ENCODE measurements at places on chromosomes 5 and 9.

DNA sequence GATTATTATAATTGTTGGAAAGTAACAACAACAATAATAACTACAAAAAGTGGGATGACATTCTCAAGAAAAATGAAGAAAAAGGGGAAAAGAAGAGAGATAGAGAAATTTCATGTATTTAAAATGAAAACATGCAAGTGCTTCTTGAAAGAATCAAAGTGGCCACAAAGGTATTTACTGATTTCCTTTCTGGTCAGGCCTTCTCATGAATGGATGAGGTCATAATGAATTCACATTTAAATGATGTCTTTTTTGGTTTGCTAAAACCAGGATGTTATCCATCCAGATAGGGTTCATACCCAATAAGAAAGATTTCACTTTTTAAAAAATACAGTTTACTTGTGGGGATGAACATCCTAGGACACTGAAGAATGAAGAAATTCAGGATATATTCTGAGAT, 446.4 kb upstream of the PTGER4 start:
- no peak for DNase-seq

DNA sequence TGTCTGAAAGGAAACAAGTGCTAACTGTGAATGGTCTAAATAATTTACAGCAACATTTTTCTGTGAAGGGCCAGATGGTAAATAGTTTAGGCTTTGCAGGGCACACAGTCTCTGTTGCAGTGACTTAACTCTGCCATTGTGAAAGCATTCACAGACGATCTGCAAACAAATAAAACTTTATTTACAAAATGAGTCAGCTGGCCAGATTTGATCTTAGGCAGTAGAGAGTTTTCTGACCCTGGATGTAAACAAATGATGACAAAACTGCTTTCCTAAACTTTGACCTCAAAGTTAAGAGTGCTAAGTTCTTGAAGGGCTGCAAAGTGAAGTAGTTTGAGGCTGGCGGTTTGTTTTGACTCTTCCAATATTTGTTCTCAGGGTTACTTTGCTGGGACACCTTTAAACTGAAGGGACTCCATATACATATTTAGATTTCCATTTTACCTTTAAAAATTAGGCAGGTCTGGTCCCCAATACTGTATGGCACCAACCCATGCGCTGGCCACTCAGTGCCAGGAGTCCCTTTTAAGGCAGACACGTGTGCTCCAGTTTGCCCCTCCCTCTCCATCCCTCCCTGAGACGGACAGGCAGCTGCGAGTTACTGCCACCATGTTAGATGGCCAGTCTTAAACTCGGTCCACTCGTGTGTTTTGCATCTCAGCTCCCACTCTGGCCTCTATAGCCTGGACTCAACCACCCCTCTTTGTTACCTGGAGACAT, 4.0 kb upstream of the ADAMTS16 start:
- no peak for DNase-seq

DNA sequence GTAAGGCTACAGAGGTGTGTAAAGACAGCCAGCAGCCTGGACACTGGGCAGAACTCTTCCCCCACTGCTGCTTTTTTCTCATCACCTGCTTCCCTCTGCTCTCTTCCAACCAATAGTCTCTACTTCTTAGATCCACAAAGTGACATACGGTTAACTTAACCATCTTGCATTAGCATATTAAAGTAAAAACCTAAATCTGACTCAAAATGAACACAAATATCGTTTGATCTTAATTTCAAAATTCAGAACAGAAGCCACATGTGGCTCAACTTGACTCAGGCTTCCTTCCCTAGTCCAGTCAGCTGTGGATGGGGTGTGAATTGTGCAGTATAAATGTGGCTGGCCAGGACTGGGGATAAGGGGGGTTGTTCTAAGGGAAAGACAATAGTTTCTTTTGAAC, 114.3 kb downstream of the STARD4 start:
- DNase-seq, result peak; percentile 12

DNA sequence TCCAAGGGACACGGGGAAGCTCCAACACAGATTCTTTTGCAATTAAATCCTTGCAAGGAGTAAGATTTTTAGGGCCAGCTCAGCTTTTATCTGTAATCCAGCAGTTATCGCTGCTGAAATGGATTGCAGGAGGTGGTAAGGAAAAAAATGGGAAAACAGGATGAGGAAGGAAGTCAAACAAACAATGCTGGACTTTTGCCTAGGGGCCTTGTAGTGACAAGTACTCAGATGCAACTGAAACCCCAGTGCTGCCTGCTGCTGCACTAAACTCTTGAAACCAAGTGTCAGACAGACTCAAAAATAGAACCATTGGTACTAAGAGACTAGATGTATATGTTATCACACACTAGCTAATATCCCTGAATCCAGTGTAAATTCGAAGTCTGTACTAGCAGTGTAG, 309.2 kb downstream of the CTNND2 start:
- DNase-seq, result no peak

- DNase-seq, result no peak
Measured at GRCh38 chr9:2465921-2466460, 155.6 kb upstream of the VLDLR start.

DNA sequence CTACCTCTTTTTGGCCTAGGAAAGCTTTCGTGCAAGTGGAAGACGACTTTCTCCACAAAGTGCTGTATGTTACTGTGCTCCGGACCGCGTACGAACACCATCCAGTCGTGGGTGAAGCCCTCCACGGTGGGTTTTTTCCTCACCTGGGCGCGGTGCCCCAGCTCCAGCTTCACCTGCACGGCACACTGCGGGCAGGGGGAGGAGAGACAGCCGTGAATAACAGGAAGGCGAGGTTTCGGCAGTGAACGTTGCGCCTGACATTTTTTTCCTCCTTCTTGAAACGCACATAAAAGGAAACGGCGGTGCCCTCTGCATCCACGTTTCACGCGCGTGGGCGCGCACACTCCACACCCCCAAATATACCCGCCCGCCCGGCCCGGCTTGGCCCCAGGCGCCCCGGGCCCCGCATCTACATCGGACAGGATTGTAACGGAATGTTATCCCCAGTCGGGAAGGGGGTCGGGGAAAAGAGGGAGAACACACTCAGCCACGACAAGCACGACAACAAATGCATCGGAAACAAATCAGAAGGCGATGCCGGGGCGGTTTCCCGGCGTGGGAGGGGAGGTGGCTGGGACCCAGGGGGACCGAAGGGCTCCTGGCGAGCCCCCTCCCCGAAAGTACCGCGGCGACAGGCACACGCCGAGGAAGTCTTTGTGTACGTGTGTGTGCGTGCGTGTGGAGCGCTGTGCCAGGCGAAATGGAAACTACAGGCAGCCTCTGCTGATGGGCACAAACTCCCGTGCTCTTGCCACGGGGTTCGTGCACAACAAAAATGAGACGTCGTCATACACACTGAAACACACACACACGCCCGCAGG, 1.4 kb downstream of the MLLT3 start:
- DNase-seq, result peak; percentile 67

DNA sequence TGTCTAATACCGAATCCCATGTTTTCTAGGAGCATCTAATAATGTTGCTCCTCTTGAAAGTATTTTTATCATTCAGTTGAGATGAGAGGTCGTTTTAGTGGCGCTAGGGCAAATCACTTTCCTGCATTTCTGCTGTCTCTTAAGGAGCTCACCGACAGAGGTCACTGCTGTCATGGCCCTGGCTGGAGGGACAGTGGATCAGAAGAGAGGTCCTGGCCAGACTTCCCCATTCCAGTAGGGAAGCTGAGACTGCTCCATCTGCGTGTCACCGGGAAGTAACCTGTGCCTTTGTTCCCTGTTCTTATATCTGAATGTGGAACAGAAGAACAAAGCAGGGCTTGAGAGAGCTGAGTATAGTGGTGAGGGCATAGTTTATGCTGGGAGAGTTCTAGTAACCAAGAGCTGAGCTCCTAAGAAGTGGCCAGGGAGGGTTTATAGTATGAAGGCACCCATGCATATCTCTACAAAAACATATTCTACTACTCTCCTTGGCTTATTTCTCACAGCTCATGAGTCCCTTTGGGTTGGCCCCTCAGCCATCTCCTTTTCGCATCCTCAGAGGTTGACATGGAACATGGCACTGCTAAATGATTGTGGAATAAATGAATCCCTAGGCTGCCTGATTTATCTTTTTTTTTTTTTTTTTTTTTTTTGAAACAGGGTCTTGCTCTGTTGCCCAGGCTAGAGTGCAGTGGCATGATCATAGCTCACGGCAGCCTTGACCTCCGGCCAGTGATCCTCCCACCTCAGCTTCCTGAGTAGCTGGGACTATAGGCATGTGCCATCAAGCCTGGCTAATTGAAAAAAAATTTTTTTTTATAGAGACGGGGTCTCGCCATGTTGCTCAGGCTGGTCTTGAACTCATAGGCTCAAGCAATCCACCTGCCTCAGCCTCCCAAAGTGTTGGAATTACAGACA, 27.2 kb downstream of the ATP6V0E1 start:
- DNase-seq, result peak; percentile 18

- no peak for DNase-seq
Measured at GRCh38 chr5:14781106-14781505, 90.5 kb downstream of the ANKH start.

- no peak for DNase-seq
Measured at GRCh38 chr5:31630931-31631330, 8.0 kb upstream of the PDZD2 start.

DNA sequence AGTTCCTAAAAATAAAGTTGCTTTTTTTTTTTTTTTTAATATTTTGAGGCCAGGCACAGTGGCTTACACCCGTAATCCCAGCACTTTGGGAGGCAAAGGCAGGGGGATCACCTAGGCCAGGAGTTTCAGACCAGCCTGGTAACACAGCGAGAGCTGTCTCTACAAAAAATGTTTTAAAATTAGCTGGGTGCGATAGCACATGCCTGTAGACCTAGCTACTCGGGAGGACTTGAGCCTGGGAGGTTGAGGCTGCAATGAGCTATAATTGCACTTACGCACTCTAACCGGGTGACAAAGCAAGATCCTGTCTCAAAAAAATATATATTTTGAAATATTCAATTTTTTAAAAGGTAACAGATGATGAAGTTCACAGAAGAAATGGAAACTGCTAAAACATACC, 22.9 kb downstream of the GOLPH3 start:
- no peak for DNase-seq

DNA sequence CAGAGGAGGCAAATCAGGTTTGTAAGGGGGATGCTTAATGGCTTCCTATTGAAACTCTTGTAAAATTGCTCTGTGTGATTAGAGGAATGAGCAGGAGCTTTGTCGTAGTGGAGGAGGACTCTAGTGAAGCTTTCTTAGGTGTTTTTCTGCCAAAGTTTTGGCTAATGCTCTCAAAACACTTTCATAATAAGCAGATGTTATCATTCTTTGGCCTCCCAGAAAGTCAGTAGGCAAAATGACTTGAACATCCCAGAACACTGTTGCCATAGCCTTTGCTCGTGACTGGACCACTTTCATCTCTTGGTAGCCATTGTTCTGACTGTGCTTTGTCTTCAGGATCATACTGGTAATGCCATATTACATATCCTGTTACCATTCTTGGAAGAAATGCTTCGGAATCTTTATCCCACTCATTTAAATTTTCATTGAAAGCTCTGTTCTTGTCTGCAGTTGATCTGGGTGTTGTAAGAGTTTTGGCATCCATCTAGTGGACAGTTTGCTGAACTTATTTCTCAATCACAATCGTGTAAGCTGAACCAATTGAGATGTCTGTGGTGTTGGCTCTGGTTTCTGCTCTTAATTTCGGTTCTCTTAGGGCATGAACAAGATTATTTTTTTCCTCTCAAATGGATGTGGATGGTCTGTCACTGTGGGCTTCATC, 187.6 kb downstream of the COMMD10 start:
- DNase-seq, result no peak

DNA sequence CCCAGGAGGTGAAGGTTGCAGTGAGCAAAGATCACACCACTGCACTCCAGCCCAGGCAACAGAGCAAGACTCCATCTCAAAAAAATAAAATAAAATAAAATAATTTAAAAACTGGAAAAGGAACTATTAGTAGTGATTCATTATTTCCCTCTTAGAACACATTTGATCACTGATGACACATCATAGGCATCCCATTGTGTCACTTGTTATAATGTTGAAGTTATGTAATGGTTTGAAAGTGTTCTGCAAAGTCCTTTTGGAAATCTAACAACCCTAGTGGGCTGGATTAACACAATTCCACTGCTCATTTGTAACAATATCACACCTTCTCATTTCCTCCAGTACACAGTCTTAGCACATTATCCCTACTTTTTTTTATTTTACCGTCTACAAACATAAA, 81.8 kb upstream of the LMNB1 start:
- no peak for DNase-seq

GRCh38 chr5:176731506-176732160, 78.7 kb upstream of the UNC5A start:
- no peak for DNase-seq

GRCh38 chr9:94920420-94921091, 194.1 kb downstream of the AOPEP start:
- no peak for DNase-seq

DNA sequence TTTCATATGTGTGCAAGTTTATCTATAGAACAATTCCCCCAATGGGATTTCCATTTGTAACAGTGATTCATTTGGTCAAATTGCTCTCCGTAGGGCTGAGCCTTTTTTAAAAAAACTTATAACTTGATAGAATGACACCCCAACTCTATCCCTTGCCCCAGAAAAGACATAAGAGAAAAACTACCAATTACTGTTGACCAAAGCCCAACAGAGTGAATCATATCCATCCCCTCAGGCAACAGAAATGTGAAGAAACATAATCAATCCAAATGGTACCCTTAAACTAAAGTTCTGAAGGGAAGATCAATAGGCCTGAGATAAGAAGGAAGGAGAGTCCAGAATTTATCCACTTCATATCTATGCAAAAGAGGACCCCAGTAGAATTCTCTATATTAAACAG, 17.8 kb downstream of the TICAM2 start:
- no peak for DNase-seq

GRCh38 chr9:129759319-129759718, 6.5 kb upstream of the PTGES start:
- no peak for DNase-seq

- no peak for DNase-seq
Measured at GRCh38 chr5:172182291-172182690, 5.7 kb downstream of the STK10 start.

- no peak for DNase-seq
Measured at GRCh38 chr5:157965040-157965678, 106.2 kb upstream of the CLINT1 start.

GRCh38 chr5:102890133-102890532, 135.0 kb downstream of the PAM start:
- DNase-seq, result no peak

DNA sequence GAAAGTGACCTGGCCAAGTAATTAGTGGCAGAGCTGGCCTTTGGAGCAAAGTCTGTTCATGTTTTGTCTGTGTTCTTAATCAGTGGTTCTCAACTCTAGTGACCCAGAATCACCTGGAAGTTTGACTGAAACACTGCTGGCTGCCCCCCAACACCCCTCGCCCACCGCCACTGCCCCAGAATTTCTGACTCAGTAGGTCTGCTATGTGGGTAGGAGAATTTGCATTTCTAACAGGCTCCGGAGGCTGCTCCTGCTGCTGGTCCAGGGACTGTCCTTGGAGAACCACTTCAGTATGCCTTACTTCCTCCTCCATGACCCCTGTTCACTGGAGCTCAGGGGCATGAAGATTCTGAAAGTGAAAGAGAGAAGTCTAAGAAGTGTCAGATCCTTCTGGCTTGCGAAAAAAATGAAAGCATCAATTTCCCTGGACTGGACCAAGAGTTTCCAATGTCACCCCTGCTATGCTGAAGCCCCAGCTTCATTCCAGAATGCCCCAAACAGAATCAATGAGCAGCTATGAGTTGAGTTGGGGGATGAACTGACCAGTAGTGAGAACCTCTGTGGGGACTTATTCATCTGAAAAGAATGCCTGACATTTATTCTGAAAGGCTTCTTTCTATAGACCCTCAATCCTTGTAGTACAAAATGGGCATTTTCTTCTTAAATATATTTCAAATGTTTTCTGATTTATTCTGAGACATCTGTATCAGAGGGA, 20.8 kb upstream of the COL15A1 start:
- DNase-seq, result no peak

Measured in activated naive CD4-positive, alpha-beta T cell treated with anti-CD3 and anti-CD28 coated beads for 36 hours (primary cell).